Activated T-helper 1 cell treated with anti-CD3 and anti-CD28 coated beads, Interleukin-2, amount 50 U/mL, for 16 hours (primary cell): ENCODE measurements at places on chromosomes 1 and 21.

DNA sequence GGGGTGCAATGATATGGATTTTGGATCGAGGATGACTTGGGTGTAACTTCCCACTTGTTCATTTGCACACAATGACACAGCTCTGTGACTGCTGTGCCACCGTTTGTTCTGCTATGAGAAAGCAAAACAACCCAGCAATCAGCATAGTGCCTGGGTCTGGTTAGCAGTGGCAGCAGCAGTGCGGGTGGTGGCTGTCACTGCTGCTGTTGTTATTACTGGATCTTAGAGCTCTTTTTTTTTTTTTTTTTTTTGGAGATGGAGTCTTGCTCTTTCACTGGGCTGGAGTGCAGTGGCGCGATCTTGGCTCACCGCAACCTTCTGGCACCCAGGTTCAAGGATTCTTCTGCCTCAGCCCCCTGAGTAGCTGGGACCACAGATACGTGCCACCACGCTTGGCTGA is 56.9 kb downstream of the TBCE start:
- DNase-seq: no peak

GRCh38 chr1:22246755-22247480 is 104.0 kb upstream of the WNT4 start:
- no peak for DNase-seq

- DNase-seq: no peak
Observed at GRCh38 chr1:8011923-8012858, 13.9 kb downstream of the ERRFI1 start.

- no peak for DNase-seq
Observed at GRCh38 chr1:246591047-246591446, 24.8 kb downstream of the CNST start.

DNA sequence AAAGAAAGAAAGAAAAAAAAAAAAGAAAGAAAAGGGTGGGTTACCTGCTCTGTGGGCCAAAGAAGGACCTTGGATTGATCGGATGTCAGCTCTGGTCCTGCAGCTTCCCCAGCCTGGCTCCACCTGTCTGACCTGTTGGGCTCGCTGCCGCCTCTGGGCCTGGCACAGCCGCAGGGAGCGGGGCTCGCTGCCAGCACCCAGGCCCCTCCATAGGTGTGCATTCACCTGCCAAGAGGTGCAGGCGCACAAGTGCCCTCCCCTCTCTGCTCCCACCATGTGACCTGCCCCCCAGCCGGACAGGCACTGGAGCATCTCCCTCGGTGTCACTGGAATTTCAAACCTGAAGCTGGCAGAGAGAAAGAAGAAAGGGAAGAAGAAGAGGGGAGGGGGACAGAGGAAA is 33.1 kb upstream of the GPR157 start:
- DNase-seq: no peak

GRCh38 chr1:234875328-234875952 is 253.2 kb downstream of the TOMM20 start:
- no peak for DNase-seq

DNA sequence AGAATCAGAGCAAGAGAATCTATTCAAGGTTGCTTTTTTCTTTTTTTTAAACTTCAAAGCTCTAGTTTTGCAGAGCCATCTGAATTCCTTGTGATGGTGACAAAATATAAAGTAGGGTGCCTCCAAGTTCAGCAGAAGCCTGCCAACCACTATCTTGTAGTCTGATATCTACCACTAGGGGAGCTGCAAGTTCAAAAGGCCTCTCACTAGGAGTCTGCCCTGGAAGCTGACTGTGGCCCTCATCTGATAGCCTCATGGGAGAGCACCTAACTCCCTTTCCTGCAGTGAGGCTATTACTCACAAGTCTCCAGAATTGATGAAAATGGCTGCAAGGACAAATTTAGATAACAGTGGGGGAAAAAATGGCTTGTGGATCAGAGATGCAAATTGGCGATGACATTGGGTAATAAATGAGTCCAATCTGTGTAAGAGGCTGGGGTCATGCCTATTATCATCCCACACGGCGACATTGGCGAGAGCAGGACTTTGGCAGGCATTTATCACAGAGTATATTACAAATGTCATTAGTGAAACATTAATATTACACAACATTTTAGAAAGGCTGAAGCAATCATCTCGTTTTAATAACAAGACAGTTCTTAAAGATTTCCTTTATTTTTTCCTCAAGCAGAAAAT is 10.7 kb upstream of the ZP4 start:
- no peak for DNase-seq

GRCh38 chr1:156433602-156434001 is 64.6 kb downstream of the RHBG start:
- no peak for DNase-seq

DNA sequence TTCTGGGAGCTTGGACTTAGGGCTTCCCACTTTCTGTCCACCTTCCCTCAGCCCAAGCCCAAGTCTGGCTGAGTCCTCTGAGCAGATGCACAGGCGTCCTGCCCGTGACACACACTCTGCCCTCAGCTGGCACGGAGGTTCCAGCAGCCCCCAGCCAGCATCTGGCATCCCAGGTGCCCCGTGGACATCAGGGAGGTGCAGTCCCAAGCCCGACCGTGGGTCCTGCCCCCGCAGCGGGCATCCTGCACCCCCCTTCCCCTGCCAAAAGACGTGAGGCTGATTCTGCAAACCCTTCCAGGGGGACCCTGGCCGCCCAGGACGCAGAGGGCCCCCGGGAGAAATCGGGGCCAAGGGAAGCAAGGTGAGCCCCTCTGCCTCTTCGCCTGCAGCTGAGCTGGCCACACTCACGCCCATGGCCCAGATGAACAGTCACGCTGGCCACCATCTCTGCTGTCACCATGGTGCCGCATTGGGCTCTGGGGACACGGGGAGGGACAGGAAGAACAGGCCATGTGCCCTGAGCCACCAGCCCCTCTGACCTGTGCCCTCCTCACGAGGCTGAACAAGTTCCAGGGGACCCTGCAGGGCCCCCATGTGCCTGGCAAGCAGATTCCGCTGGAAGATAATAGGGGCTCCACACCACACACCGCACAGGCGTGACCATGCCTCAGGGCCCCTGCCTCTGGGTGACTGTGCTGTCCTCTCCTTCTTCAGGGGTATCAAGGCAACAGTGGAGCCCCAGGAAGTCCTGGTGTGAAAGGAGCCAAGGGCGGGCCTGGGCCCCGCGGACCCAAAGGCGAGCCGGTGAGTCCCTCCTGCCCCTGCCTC is 20.6 kb downstream of the COL6A2 start:
- DNase-seq: peak; percentile 2

GRCh38 chr1:207454046-207454964 is at the start of gene CR2:
TSS of gene CR2 (plus strand) at chr1:207454328. CDS start at chr1:207454419, 91 bp downstream.
- no peak for DNase-seq

GRCh38 chr1:236063919-236064673 is 794 bp downstream of the NID1 start:
- DNase-seq: no peak

- DNase-seq: no peak
Observed at GRCh38 chr21:32803651-32804050, 32.1 kb upstream of the PAXBP1 start.

- no peak for DNase-seq
Observed at GRCh38 chr1:163774401-163774945, 452.7 kb downstream of the NUF2 start.
